ENCODE measurements at places on chromosomes 6 and 20. TPM values are rescaled to one million over a fixed set of nuclear protein-coding genes. Genes with fewer than 3 reads are reported as not detected.

SLC22A2 gene
- not detected for total RNA-seq

XKR7 gene
- not detected for total RNA-seq

DAAM2 gene
- 3.7 TPM for total RNA-seq

- H3K4me1 ChIP-seq = peaks cover 47% of the 10 kb centered on the region
- no peak overlapping the region for H3K27ac ChIP-seq
- H3K36me3 ChIP-seq = no peaks in the 10 kb centered on the region
- no peak overlapping the region for H3K4me3 ChIP-seq
- no peaks in the 10 kb centered on the region for H3K27me3 ChIP-seq
Measured at GRCh38 chr6:10314163-10314955, 100.5 kb downstream of the TFAP2A start.

DNA sequence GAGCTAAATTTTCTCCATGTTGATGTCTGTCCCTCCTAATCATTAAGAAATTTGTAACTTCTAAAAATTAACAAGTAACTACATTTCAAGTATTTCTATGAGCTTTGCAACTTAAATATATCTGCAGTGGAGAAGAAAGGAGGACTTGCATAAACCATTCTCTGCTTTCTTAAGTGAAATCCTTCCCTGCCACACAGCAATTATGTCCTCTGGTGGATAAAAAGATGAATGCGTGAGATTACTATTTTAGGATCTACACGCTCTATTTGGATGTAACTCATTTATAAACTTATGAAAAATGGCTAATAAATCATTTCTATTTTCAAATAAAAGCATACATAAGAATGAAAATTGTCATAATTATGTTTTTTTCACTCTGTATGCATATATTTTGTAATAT is 338.0 kb upstream of the PTCHD4 start:
- no peaks in the 10 kb centered on the region for H3K27me3 ChIP-seq
- no peak overlapping the region for H3K4me3 ChIP-seq
- no peaks in the 10 kb centered on the region for H3K4me1 ChIP-seq
- no peak for DNase-seq
- no peaks in the 10 kb centered on the region for H3K36me3 ChIP-seq
